Stimulated activated CD4-positive, alpha-beta T cell treated with anti-CD3 and anti-CD28 coated beads, Interleukin-1b, Interleukin-23, amount 100 ng/mL, for 4 hours (primary cell): ENCODE measurements at places on chromosomes 5 and 9.

- no peak for DNase-seq
These were observed 87.3 kb downstream of the CCDC171 start for GRCh38 chr9:15640121-15640520.

- no peak for DNase-seq
These were observed 125.6 kb downstream of the NXNL2 start for GRCh38 chr9:88660611-88661010.

DNA sequence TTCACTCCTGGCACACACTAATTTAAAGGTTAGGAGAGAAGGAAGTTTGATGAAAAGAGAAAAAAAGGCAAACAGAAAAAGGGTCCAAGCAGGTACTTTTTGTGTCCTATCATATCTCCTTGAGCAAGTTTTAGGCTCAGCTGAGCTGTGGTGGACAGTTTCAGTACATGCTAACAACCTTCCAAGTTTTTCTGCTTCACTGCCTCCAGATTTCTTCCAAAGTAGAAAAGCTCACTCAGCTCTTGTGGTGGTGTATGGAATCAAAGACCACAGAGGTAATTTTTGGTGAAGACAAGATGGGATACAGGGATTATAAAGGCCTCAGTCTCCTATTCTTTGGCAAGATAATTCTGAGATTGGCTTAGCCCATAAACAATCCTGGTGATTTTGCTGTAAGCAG, 921.8 kb downstream of the NR2F1-AS1 start:
- no peak for DNase-seq

DNA sequence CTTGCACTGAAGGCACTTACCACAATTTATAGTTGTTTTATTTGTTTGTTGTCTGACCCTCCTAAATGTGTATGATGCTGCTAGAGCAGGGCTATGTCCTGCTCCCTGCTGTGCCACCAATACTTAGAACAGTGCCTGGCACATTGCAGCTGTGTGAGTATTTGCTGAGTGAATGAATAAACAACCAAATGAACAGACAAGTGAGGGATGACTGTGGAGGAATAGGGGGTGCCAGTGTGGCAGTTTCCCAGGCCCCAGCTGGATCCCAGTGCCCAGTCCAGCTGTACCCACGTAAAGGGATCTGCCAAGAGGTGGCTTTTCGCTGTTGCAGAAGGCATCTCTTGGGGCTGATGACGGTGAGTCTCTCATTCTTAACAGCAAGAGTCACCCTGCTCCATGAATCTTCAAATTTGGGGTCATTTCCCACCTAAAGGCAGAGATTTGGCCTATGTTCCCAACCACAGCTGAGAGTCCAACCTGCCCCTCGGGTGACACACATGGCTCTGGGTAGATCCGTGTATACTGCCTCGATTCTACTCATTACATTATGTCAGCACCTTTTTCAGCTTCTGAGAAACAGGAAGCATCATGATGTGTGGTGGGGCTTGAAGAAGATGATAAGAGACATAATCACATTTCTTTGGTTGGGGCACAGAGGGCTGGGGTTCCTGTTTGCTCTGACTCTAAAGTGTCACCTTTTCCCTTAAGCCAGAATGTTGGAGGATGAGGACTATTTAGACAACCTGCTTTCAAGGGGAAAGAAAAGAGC, 14.3 kb downstream of the IL5 start:
- DNase-seq = no peak
